ENCODE measurements at places on chromosomes 2 and 18.

GRCh38 chr2:42113452-42113851 lies 55.7 kb upstream of the EML4 start:
- no peak for DNase-seq

GRCh38 chr18:21408681-21409080 lies 166.6 kb downstream of the GREB1L start:
- DNase-seq = no peak

- no peak for DNase-seq
Observed at GRCh38 chr2:2243666-2244065, 87.4 kb downstream of the MYT1L start.

GRCh38 chr18:27845897-27846296 lies 331.0 kb downstream of the CDH2 start:
- no peak for DNase-seq

DNA sequence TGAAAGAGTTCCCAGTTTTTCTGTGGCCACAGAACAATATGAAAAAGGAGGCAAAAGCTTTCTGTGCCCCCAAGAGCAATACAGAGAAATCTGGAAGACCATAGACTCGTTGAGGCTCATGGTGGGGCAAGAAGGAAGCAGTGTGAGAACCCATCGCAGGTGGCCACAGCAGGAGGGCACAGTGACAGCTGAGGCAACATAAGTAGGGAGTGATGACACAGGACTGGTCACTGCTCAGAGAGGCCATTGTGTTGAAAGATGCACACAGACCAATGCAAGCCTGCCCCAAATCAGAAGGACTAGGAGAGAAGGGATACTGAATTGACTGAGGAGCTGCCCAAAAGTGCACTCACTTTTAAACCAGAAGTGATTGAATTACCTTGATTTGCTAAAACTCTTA lies 483.6 kb downstream of the EPHA4 start:
- no peak for DNase-seq

DNA sequence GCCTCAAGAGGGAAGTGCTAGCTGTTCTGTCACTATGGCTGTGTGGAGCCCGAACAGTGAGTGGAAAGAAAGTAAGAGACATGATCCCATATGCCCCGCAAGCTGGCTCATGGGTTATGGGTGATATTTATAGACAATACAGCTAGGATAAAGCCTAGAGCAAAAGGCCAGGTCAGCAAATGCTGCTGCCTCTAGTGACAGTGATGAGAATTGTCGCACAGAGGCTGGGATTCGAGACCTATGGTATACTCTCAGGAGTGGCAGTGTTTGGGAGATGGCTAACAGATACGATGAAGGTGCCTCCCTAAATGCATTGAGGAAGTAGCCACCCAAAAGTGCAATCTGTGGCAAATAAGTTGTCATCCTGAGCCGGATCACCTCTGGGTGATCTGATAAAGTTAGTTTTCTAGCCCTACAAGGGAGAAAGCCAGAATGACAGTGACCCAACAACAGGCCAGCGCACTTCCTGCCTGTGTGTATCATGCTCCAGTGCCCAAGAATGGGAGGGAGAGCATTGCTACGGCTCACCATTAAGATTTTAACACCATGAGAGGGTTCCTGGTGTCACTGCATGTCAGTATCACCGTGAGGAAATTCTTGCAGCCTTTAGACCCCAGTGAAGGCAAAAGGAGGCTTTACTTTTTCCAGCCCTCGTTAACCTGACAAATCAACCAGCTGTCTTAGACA lies 92.2 kb upstream of the TGFA start:
- no peak for DNase-seq

- DNase-seq = peak; percentile 89
Observed at GRCh38 chr18:45617284-45617683, 2.0 kb downstream of the SLC14A2 start.

DNA sequence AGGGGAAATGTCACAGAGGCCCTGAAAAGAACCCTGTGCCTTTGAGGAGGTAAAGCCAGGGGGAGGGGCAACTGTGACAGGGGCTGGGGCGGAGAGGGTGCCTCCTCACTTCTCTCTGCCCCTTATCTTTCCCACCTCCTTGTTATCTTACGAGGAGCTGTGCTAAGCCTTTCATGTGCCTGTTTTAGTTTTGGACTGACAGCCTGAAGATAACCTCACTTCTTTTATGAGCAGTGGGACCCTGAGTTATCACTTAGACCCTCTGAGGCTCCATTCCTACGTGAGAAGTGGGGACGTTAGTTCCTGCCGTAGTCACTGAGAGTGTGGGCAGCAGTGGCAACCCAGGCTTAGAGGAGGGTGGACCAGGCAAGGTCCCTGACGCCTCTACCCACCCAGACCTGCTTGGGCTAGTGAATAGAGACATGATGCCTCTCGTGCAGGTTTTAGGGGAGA lies 39.5 kb upstream of the LBH start:
- DNase-seq = no peak

DNA sequence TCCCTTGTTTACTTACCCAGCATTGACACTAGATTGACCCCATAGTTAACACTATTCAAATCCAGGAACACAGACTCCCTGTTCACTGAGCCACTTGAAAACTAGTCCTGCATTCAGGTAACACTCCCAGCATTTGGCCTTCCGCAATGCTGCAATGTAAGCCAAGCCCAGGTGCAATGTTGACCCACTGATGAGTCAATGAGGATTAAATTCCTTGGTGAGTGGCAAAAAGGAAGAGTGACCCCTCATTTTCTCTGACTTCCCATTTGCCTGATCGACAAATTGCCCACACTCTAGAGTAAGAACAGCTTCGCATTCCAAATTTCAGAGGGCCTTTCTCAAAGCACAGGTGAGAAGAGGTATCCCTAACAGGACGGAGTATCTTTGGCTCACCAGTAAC lies 251.9 kb downstream of the FBXO15 start:
- DNase-seq = no peak

DNA sequence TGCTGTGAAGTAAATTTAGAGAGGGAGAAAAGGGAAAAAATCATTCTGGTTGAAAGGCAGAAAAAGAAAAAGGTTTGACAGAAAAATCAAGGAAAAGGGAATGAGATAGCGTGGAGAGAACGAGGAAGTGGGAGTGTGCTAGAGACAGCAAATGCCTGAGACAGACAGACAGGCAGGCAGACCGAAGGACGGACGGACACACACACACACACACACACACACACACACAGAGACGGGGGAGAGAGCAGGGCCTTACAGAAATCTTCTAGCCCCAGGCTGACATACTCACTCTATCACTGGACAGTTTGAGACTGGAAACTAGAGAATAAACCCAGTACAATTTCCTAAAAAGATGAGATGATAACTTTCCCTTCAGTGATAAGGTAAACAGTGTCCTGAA lies 238.4 kb downstream of the ZNF521 start:
- no peak for DNase-seq

DNA sequence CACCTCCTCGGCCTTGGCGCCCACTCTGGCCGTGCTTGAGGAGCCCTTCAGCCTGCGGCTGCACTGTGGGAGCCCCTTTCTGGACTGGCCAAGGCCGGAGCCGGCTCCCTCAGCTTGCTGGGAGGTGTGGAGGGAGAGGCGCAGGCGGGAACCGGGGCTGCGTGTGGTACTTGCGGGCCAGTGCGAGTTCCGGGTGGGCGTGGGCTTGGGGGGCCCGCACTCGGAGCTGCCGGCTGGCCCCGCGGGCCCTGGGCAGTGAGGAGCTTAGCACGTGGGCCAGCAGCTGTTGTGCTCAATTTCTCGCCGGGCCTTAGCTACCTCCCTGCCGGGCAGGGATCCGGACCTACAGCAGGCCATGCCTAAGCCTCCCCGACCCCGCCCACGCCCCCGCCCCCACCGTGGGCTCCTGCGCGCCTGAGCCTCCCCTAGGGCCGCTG lies 25.3 kb upstream of the TNP1 start:
- DNase-seq = no peak

- peak; percentile 65 for DNase-seq
Observed at GRCh38 chr2:150459281-150459680, 28.2 kb downstream of the RND3 start.

GRCh38 chr2:219508971-219509779 lies 5.1 kb upstream of the ASIC4 start:
- no peak for DNase-seq

DNA sequence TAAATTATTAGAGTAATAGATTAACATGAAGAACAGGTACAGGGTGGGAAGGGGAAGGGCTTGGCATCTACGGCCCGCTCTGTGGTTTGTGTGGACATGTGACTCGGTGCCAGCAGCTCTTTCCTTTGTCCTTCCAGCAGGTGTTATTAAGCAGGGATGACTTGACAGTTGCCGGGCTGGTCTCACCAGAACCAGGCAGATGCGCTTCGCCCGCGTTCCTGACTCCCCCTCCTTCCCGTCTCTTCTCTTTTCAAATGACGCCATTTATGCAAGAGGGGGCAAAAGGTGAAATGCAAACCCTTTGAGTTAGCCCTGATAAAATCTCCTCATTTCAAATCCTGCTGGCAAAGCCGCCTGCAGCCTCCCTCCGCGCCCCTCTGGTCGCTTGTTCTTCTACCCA lies 38.9 kb upstream of the MGAT4A start:
- no peak for DNase-seq

GRCh38 chr2:204931562-204931961 lies 386.3 kb downstream of the PARD3B start:
- no peak for DNase-seq

DNA sequence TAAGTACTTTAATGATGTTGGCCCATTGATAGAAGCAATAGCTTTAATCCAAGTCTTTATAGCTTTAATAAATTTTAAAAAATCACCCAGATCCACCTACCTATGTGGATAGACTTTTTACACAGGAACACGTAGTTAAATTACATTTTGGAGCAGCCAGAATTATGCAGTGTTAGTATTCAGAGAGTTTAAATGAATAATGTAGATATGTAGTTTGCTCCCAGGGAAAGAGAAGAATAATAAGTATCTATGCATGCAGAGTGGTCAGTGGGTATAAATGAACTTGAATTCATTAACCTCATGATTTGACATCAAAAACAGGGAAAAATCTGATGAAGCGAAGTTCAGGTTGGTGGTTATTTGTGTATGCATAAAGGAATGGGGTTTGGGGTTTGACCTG lies 146.3 kb downstream of the CERS6 start:
- no peak for DNase-seq

- peak; percentile 93 for DNase-seq
Observed at GRCh38 chr2:231713730-231714638, 5.7 kb downstream of the PTMA start.

- peak; percentile 52 for DNase-seq
Observed at GRCh38 chr2:150410809-150411208, 76.7 kb downstream of the RND3 start.

DNA sequence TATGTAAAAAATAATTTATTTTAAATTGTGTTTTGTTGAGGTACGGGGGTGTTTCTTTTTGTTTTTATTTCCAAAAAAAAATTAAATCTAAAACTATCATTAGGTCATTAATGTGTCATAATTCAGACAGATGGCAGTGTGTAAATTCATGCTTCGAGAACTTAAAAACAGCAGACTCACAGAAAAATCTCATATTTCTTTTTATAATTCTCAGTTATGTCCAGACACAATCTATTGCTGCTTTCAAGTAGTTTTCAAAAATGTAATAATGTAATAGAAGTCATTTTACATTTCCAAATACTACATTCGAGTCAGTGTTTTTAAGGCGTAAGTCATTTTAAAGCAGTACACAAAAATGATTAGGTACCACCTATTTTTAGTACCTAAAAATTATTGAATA lies 14.3 kb downstream of the IKZF2 start:
- no peak for DNase-seq

DNA sequence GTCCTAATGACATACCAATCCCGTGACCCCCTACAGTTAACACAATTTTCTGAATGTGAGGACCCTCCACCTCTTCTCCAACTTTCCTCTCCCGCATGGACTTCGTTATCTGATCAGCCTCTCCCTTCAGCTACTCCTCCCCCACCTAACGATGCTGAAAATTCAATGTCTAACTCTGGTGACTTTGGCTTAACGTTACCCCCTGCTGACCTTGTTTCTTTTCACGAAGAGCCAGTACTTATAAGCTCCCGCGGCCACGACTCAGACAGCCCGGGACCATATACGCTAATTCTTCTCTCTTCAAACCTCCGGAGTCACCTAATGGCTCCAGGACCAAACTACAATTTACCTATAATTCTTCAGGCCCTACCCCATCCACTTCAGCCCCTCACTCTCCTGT lies 29.2 kb downstream of the VPS54 start:
- no peak for DNase-seq

DNA sequence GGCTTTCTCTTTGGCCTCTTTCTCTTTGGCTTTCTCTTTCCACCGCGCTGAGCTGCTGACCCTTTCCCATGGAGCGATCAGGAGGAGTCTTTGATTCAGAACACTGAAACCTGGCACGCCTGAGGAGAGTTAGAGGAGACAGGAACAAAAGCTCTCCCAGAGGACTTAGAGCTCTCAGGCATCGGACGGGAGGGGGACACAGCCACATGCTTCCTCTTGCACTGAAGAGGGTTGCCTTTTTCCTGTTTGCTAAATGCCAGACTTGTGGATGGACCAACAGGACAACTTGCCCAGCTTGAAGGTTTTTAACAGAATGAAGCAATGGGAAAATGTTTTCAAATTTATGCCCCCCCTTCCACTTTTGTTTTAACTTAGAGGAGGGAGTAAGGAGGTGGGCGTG lies 3.6 kb upstream of the PTPN18 start:
- no peak for DNase-seq

DNA sequence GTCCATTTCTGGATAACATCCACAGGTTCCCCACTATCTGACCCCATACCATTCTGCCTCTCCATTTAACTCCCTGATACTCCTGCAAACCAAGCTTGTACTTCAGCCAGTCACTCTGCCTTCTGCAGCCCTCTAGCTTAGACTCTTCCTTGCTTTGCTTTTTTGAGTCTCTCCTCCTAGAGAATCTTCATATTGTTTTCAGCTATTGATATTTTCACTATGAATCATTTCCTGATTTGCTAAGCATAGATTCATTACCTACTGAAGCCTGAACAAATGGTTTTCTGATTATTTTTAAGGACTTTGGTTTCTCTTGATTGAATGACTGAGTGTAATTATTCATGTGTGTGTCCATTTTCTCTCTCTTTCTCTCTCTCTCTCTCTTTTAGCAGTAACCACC lies 2102.3 kb upstream of the CELF4 start:
- peak; percentile 40 for DNase-seq

DNA sequence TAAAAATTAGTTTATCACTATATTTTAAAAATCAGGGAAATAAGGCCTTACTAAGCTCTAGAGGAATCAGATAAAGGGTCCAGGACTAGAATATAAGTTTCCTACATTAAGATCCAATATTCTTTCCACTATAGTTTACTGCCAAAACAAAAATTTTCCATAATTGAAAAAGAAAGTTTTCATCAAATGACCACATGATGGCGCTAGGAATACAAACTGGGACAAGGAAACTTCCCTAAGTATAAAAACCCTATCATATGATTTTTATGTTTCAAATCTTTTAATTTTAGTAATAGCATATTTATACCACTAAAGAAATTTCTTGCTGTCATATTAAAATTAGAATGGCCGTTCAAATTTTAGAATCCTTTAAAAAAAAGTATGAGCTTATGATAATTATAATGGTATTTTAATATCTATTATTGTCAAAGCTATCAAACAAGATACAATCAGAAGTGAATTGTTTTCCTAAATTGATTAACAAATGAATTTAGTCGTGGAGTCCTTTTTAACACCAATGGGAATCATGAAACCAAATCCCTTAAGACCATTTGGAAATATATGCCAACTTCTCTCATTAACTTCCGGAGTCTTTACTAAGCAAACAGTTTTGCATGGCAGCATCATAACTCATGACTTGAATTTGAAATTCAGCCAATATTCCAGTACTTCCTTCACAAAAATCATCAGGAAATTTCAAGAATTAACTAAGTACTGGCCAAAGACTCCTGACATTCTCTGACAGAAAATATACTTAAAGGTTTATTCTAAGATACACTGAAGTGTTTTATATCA lies 70.3 kb downstream of the SCN1A start:
- DNase-seq = peak; percentile 75

GRCh38 chr2:12479065-12479601 lies 237.6 kb upstream of the TRIB2 start:
- DNase-seq = peak; percentile 61
